ENCODE measurements at places on chromosomes 1 and 21.

GRCh38 chr1:233597489-233597901, 16.4 kb upstream of the KCNK1 start:
- DNase-seq: no peak

- no peak for DNase-seq
Measured at GRCh38 chr1:17750333-17750732, 4.8 kb upstream of the ACTL8 start.

GRCh38 chr1:220891224-220892085, 12.2 kb downstream of the HLX start:
- DNase-seq: no peak

DNA sequence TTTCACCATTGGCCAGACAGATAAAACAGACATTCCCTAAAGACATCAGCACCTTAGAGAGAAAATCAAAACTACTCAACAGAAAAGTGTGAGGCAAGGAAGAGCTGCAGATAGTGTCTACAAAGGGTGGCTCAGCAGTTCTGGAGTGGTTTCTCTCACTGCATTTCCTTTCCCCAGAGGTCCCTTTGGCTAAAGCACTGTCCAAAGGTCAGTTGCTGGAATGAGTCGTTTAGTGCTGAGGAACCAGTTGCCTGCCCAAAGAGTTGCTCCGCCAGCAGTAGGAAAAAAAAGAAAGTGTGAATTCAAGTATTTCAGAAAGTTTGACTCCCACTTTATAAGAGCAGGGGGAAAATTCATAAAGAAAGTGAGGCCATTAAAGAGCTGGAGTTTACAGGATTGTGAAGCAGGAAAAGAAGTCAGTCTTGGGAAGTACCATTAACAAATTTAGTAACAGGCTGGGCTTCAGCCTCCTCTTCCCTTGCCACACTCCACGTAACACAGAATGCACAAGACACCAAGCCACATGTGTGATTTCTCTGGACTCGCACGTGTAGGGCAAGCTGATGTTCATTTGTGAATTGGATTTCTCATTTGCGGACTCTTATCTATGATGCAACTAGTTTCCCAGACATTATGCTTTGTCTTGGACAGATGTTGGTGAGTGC, 122.2 kb downstream of the RUNX1 start:
- no peak for DNase-seq

- no peak for DNase-seq
Measured at GRCh38 chr1:114154963-114155322, 1.3 kb upstream of the SYT6 start.

GRCh38 chr1:168370586-168370985, 89.9 kb downstream of the TBX19 start:
- DNase-seq: no peak

DNA sequence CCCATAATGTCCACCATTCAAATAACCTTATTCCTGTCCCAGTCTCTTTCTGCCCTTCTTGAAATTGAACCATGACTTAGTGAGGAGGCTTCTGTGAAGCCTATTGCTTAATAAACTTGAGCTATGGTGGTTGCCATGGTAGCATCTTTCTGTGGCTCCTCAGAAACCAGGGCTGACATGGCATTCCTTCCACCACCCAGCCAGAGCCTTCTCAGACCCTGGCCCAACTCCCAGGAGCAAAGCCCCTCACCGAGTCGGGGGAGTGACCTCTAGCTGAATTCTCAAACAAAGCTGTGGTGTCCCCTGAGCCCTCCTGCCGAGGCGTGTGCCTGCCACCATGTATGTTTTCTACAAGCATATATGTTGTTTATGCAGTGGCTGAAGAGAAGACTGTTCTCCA, 259.1 kb downstream of the CACNA1E start:
- no peak for DNase-seq

DNA sequence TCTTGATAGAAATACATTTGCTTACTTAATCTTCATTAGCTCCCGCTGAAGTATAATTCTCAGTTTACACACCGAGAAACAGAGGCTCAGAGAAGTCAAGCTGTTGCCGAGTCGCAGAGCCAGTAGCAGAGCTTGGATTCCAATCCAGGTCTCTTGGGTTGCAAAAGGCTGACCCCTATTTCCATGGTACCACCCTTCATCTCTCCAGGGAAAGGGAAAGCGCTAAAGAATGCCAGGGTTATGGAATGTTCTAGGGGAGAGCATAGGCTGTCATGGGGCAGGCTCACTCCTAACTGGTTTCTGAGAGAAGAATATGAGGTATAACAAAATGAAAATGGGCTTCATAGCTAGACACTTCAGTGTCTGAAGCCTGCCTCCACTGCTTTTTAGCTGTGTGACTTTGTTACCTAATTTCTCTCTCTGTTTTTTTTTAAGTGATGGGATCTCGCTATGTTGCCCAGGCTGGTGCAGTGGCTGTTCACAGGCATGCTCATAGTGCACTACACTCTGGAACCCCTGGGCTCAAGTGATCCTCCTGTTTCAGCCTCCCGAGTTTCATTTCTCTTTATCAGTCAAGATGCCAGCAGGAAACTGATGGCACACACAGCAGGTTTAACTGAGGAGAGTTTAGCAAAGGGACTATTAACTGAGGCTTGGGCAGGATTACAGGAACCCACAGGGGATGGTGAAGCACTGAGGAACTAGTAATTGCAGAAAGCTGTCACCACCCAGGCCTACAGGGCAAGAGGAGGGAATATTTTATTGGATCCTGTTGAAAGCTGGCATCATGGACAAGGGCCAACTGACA, 25.5 kb upstream of the ATF3 start:
- DNase-seq: no peak

DNA sequence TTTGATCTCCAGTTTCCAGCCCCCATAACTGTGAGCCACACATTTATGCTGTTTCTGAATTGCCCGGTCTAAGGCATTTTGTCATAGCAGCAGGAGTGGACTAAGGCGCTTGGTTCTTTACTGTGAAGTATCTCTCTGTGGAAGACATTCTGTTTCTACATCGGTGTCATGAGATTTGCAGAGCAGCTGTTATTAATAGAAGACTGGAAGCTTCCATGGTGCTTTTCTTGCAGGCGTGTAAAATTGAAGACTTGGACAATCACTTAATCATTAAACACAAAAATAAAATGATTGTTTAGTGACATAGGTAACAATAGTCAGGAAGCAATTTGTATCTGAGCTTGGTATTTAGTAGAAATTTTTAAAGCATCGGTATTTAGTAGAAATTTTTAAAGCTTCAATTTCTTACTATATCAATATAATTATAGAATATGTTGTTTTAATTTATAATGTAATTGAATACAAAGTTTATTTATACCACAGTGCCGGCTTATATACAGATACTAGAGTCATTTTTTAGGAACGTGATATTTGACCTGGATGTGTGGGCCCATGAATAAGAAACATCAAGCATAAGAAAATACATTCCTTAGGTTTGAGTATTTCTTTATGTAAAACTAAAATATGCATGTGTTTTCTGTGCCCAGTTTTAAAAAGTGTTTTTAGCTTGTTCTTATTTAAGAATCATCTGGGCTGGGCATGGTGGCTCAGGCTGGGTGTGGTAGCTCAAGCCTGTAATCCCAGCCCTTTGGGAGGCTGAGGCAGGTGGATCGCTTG, 60.6 kb upstream of the COL6A1 start:
- no peak for DNase-seq

DNA sequence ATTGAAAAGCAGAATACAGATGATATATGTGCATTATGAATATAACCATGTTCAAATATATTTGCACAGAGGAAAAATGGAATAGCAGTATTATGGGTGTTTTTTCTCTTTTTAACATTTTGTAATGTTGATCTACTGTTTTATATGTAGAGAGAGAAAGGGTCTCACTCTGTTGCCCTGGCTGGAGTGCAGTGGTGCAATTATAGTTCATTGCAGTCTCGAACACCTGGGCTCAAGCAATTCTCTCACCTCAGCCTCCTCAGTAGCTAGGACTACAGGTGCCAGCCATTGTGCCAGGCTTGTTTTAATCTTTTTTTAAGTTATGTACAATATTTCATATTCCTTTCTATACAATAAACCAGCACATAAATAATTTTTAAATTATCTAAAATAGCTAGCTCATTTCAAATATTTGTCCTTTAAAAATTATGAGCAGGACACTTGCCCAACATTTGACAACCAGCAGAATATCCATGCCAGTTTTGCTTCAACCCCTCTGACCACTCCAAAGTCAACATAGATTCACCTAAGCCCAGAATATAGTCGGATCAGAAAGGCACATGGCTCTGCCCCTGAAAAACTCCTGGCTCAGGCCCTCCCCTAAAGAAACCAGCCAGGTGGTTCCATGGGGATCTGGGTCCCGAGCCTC, 29.8 kb downstream of the ZNF281 start:
- DNase-seq: no peak

GRCh38 chr21:38264571-38264970, 7.8 kb downstream of the KCNJ15 start:
- no peak for DNase-seq

- DNase-seq: no peak
Measured at GRCh38 chr1:246184503-246184902, 322.6 kb downstream of the SMYD3 start.

DNA sequence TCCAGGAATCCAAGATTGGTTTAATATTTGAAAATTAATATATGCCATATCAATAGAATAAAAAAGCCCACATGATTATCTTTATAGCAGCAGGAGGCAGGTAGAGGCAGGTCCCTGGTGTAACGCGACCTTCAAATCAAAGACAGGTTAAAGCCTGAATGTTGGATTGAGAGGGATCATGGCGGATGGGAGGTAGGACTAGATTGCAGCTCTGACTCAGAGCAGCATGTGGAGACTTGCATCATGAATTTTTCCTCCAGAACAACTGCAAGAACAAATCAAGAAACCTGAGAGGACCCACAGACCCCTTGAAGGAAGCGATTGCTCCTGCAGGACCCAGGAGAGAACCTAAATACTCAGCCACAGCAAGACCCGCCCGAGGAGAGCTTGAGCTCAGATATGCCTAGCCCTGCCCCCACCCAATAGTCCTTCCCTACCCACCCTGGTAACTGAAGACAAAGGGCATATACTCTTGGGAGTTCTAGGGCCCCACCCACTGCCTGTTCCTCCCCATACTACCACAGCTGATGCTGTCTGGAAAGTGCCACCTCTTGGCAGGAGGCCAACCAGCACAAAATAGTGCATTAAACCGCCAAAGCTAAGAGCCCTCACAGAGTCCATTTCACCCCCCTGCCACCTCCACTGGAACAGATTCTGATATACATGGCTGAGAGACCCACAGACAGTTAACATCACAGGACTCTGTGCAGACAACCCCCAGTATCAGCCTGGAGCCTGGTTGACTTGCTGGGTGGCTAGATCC, 19.5 kb downstream of the S100B start:
- DNase-seq: no peak

DNA sequence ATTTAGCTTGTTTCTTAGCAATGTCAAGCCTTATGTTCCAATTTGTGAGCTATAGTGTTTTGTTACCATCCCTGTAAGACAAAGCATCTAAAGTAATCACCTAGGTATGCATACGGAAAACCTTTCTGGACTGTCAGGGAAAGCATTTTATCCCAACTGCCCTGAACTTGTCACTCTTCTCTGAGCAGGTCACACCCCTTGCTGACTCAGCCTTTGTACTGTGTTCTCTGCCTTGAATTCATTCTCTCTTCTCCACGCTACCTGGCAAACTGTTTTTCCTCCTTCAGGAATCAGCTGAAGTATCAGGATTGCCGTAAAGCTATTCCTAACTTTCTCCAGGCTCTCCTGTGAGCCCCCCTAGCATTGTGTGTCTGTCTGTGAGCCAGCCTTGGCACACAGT, 54.2 kb downstream of the PBX1 start:
- no peak for DNase-seq

DNA sequence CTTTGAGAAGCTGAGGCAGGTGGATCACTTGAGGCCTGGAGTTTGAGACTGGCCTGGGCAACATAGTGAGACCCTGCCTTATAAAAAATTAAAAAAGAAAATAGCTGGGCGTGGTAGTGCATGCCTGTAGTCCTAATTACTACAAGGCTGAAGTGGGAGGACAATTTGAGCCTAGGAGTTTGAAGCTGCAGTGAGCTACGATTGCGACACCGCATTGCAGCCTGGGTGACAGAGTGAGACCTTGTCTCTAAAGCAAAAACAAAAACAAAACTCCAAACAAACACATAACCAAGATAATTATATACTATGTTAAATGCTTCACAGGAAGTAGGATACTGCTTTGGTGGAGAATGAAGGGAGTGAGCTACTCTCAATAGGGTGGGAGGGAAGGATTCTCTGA, 5.4 kb upstream of the PAFAH2 start:
- DNase-seq: no peak

DNA sequence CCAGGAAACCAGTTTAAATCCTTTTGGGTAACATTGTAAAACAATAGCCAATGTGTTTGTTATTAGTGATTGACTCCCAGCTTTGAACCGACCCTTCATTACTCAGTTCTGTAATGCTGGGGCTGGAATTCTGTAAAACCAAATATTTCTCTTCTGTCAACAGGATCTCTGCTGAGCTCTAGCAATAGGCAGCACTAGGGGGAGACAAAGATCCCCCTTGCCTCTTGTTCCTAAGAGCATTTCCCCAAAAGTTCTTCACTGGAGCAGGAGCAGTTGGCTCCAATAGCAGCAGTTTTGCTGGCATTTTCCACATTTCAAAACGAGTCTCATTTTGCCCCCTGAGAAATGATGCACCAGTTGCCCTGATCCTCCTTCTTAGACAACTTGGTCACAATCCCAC, 1671.1 kb downstream of the MRPL39 start:
- DNase-seq: no peak

GRCh38 chr1:152191260-152191659, 32.2 kb upstream of the RPTN start:
- DNase-seq: no peak

GRCh38 chr1:181392613-181393220, 90.6 kb upstream of the CACNA1E start:
- DNase-seq: no peak

GRCh38 chr21:38496224-38496623, 2.1 kb downstream of the ERG start:
- DNase-seq: no peak

Data from activated naive CD4-positive, alpha-beta T cell (primary cell).